ENCODE measurements at places on chromosomes 1 and 21. TPM values are rescaled to one million over a fixed set of nuclear protein-coding genes. Genes with fewer than 3 reads are reported as not detected.

DNA sequence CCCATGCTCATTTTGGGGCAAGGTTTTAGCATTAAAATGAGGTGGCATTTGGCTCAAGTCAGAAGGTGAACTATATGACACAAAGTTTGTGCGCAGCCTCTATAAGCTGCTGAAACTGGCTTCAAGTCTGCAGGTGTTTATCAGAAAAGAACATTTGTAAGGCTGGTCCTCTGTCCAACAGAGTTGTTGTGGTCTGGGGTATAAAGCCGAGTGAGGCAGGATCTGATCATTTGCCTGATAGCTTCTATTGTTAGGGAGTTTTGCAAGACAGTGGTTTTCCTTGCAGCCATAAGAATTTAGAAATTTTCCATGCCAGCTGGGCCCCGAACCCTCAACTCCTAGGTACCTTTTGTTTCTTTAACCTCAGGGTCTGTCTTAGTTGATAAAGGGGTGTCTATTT is 130.8 kb downstream of the PGBD5 start:
- DNase-seq, result peak; percentile 13
- peaks cover 13% of the 10 kb centered on the region for H3K27me3 ChIP-seq
- H3K4me1 ChIP-seq, result peaks cover 7% of the 10 kb centered on the region
- H3K27ac ChIP-seq, result no peak overlapping the region
- H3K4me3 ChIP-seq, result no peak overlapping the region
- no peaks in the 10 kb centered on the region for H3K36me3 ChIP-seq

CXADR gene
- total RNA-seq, result not detected

GRCh38 chr1:237736372-237737029 is 154.2 kb downstream of the ZP4 start:
- H3K4me1 ChIP-seq, result peaks cover 33% of the 10 kb centered on the region
- DNase-seq, result no peak
- peak overlapping the region; percentile 9 for H3K27ac ChIP-seq
- peaks cover 7% of the 10 kb centered on the region for H3K36me3 ChIP-seq
- H3K4me3 ChIP-seq, result peak overlapping the region; percentile 64

- H3K4me1 ChIP-seq, result no peaks in the 10 kb centered on the region
- H3K27ac ChIP-seq, result no peak overlapping the region
- no peaks in the 10 kb centered on the region for H3K27me3 ChIP-seq
- no peak for DNase-seq
Observed at GRCh38 chr1:94979656-94980581, 53.0 kb upstream of the CNN3 start.

KRTAP21-2 gene
- not detected for total RNA-seq

GRCh38 chr1:33327587-33328325 is 6.9 kb upstream of the A3GALT2 start:
- no peaks in the 10 kb centered on the region for H3K27me3 ChIP-seq
- no peaks in the 10 kb centered on the region for H3K4me1 ChIP-seq
- H3K36me3 ChIP-seq, result peaks cover 18% of the 10 kb centered on the region
- no peak overlapping the region for H3K4me3 ChIP-seq
- DNase-seq, result no peak

All from natural killer cell treated with Interleukin-12 subunit alpha and Interleukin-12 subunit beta and Interleukin-15 and Interleukin-18, amount 100 ng/mL, for 72 hours (primary cell).